Tongue (tissue), 3 donors: ENCODE measurements at places on chromosomes 4 and X. TPM values are rescaled to one million over a fixed set of nuclear protein-coding genes. Genes with fewer than 3 reads are reported as not detected.

VBP1 gene
- 72.4 TPM for total RNA-seq

DNA sequence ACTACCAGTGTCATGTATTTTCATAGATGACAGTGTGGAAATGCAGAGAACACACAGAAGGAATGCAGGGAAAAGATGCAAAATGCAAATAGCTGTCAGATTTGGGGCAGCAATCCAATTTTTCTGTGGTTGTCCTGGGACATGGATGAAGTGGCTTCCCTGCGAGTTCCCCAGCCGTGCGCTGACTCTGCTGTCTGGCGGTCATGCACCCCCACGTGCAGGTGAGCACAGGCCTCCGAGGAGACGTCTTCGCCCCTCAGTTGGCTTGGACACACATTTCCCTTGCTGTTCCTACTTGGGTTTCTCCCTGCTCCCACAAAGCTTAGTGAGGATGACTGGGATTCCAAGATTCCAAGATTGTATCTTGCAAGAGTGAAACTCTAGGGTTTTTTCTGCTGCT, 24.4 kb downstream of the BLOC1S4 start:
- no peak for DNase-seq

- peak; percentile 54 for DNase-seq
Measured at GRCh38 chrX:131059246-131059645, 1.1 kb downstream of the ARHGAP36 start.

DNA sequence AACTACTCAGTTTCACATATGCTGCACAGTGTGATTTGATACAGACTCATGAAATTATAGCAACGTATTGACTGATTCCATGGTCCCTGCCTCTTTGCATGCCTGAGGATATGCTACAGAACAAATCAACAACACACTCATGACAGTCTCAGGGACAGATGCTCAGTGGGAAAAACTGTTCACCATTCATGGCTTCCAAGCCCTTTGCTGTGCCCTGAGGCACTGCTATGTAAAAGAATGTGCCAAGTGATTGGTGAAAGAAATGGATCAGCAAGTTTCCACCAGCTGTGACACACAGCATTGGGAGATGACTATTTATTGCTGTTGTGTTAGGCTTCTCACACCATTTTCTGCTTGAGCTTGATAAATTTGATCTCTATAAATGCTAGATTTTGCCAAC, 825.6 kb upstream of the INTU start:
- peak; percentile 36 for DNase-seq

GRCh38 chrX:121869876-121870477, 822.6 kb downstream of the GLUD2 start:
- DNase-seq = no peak

DNA sequence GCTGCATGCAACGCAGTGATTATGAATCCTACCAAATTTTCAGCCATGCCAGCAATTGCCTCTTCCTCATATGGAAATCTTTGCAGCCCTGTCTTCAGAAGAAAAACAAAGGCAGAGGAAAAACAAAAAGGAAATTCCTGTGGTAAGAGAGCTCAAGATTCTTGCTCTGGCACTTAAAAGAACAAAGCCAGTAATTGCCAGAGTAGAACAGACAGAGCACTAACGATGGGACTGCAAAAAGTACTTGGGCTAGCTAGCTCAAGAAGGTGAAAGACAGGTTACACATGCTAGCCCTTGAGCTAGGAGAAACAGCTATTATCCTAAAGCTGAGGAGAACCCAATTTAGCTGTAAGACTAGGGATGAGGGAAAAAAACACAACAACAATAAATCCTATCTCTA, 582.3 kb downstream of the KCNIP4 start:
- DNase-seq = no peak

DNA sequence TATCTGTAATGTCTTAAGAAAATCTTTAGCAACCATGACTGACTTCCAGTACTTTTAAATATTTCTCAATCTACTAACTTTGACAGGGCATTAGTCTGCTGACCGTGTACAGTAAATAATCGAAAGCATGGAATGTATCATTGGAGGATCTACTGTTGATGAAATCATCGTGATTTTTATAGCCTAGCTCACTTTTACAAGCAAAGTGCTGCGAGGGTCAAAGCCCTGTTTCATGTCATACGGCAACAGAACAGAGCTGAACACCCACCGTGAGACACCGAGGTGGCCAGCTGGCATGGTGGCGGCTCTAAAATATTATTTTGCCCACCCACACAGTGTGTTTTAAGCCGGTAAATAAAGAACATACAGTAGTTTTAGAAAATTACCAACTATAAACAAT, 679.3 kb downstream of the FAT4 start:
- no peak for DNase-seq
